ENCODE measurements at places on chromosomes 3 and 15.

DNA sequence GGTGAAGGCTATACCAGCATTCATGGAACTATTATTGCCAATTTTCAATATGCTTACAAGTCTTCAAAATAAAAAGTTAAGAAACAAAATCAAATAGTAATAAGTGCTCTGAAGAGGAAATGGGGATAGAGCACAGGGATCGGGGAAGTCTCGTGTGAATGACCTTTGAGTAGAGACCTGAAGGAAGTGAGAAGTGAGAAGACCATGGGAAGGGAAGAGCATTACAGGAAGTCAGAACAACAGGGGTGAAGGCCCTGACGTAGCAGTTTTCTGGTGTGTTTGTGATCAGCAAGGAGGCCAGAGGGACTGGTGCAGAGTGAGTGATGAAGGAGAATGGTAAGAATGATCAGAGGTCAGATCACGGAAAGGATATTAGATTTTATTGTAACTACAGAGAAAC, 48.1 kb downstream of the STAC start:
- ATAC-seq: no peak

DNA sequence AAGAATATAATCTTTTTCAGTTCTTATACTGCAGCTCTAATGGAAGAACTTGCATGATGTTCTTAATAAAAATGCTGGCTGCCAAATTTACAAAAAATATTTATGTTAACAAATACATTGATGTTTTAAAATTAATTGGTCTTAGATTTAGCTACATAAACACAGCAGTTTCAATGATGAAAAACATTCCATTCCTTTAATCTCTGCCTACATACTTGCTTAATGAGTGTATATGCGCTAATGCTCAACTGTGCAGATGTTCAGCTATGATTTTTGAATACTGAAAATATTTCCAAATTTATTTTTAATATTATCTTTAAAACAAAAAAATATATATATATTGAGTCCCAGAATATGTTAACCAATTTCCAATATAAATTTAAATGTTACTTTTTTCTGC, 867.4 kb downstream of the ROBO1 start:
- no peak for ATAC-seq

- no peak for ATAC-seq
Measured at GRCh38 chr3:12125772-12126171, 32.9 kb downstream of the TIMP4 start.

DNA sequence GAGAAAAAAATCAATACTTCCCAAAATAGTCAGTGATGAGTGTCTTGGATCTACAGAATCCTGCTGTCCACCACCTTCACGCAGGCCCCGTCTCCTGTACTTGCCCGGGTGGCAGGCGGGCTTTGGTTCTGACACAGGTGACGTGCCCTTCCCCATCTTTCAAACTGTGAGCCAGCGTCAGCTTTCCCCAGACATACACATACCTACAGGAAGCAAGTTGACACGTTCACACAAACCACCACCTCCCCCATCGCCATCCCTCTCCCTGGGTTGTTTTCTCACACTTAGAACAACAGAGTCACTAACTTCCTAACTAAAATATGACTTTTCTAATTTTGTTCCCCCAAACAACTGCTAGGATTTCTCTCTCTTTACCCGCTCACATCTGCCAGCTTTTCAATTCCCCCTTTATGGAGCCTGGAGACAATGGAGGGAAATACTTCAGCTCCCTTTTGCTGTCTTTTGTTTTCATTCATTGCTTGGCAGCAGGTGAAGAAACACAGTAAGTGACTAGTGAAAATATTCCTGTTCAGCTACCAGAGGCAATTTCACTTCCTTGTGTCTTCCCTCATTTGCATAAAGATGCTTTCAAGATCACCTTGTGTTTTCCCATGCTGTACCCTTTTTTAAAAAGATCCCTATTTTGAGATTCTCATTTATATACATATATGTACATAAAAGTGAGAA, 248.3 kb downstream of the SLCO3A1 start:
- no peak for ATAC-seq
